Cardiac fibroblast (primary cell): ENCODE measurements at places on chromosomes 2 and 18.

GRCh38 chr2:221844212-221845020, 272.3 kb upstream of the EPHA4 start:
- no peak for DNase-seq

- no peak for DNase-seq
Observed at GRCh38 chr2:49236316-49236715, 82.0 kb upstream of the FSHR start.

DNA sequence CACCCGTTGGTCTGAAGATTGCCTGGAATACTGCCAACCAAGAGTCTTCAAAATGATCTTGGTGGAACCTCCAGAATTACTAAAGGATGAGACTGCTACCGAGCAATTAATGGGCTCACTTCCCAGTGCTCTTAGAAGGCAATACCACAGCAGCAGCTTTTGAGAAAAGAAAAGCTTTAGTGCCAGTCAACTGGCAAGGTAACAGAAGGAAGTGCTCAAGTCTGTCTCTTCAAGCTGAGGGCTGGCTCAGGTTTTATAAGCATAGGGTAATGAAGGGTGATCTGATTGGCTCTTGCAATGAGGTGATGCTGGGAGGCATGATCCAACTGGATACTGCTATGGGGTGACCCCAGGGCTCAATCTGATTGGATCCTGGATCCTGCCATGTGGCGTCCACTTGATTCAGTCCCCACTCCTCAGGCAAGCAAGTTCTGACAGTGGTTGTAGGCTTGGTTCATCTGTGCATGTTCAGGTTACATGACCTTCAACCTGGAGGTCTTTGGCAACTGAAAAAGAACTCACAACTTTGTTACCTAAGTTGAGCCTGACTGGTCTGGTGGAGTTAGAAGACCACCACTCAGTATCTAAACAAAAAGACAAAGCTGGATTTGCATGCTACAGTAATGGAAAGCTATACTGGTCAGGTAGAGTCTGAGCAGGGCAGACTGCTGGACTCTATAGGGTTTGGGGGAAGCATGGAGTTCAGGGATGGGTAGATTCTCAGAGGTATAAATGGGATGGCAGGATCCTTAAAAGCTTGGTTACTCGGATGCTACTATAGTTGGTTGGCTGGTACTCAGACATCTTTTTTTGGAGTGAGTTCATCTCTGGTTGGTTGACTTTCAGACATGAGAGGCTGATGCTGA, 14.0 kb upstream of the RIF1 start:
- DNase-seq, result no peak

DNA sequence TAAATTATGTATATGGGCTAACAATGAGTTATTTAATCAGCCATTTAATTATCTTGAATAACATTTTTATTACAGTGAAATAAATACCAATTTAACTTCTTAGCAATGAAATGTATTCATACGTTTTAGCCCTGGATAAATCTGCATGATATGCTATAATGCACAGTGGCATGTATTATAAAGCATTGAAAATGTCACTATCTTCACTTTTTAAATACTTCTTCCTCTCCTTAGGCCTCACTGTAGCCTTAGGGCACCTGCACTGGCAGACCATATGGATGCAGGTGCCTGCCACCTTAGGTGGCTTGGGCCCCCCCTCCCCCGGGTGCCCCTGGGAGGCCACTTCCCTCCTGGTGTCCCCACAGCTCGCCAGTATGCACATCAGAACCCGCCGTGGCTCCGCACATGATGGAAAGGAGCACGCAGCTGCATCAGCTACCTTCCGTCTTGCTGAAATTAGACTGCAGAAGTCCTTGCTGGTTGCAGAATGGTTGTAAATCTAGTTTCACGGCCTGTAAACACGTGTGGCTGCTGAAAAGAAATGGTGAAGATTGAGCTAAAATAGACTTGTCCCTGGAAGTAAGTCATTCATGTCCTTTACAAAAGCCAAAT, 56.7 kb downstream of the ADI1 start:
- DNase-seq, result no peak

- no peak for DNase-seq
Observed at GRCh38 chr2:97919858-97920257, 75.9 kb downstream of the TMEM131 start.

- DNase-seq, result peak; percentile 84
Observed at GRCh38 chr2:219155054-219155644, 5.5 kb downstream of the NHEJ1 start.

DNA sequence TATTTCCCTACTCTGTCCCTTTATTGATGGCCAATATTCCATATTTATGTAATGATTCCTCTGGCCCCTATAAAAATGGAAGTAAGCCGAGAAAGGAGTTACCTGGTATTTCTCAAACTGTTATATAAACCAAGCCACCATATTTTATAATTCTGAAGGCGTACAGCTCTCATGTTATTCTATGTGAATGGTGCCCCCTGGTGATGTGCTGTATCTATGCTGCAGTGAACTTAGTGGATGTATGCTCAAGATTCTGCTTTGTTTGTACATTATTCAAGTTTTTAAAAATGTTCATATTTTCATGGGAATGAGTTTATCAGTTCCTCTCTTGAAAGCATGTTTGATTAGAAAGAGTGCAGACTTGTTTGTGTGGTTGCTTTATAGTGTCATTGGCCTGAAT, 194.5 kb upstream of the LRRTM1 start:
- peak; percentile 74 for DNase-seq

GRCh38 chr2:11419781-11420180, 46.2 kb downstream of the E2F6 start:
- peak; percentile 31 for DNase-seq

DNA sequence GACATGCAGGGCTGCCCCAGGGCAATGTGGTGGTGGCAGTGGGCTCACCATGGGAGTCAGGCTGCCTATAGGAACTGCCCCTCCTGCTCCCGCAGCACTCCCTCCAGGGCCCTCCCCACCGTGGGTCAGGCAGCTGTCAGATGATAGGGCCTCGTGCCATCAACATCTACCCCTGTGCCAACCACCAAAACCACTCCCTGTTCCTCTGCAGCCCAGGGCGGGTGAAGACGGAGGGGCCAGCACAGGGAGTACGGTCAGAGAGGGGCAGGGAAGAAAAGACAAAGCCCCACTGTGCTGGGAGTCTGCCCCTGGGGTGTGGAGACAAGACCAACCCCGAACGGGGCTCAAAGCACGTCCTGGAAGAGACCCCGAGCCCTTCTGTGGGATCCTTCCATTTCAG, 97.4 kb downstream of the TNS1 start:
- no peak for DNase-seq

GRCh38 chr2:241617431-241618154, 19.4 kb downstream of the THAP4 start:
- peak; percentile 11 for DNase-seq

- no peak for DNase-seq
Observed at GRCh38 chr2:224831530-224831929, 115.4 kb upstream of the CCDC195 start.

- DNase-seq, result no peak
Observed at GRCh38 chr2:99414566-99414965, 75.3 kb downstream of the REV1 start.

GRCh38 chr2:218982586-218983262, 2.3 kb downstream of the FEV start:
- DNase-seq, result no peak

DNA sequence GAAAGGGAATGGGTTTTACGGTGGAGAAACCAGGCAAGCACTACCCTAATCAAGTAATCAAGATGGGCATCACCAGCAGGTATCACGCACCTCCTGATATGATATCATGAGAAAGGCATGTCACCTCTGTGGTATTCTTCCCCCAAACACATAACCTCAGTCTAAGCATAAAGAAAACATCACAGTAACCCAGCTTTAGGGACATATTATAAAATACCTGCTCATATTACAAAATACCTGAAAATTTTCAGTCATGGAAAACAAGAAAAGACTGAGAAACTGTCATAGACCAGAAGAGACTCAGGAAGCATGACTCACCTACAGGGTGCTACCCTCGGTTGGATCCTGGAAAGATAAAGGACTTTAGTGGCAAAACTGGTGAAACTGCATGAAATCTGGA, 30.5 kb downstream of the GCKR start:
- peak; percentile 17 for DNase-seq

- DNase-seq, result no peak
Observed at GRCh38 chr2:79892123-79892522, 379.3 kb downstream of the CTNNA2 start.

DNA sequence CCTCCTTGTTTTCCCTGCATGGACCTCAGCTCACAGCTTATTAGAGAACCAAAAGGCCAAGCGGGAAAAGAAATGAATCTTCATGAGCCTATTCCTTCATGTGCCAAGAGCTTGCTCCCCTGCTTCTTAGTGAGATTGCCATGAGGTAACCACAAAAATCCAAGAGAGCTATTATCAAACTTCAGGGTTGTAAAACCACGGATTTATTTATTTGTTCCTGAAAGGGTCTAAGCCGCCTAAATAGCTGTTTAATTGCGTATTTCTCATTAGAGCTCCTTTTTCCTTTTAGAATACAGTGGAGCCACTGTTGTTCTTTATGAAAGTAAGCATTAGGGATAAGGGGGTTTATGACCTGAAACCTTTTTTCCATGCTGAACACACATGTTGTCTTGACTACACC, 58.0 kb downstream of the SRD5A2 start:
- DNase-seq, result no peak

GRCh38 chr2:38737925-38738324, 13.2 kb downstream of the SRSF7 start:
- no peak for DNase-seq

GRCh38 chr18:72444798-72445155, 99.4 kb downstream of the CBLN2 start:
- DNase-seq, result no peak

DNA sequence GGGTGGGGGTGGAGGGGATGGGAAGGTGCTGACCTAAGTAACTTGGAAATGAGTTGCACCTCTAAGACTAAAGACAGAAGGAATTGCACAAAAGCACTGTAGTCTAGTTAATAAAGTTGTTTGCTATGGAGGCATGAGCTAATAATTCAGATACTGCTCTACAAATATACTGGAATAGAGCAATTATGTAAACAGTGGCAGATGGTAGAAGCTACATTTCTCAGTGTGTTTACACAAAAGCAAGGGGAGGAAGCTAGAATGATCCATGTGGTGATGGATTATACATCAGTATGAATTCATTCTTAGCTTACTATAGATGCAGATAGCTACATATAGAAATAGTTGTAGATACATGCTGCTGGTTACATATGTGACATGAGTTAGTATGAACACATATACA, 27.6 kb upstream of the UBE2F start:
- no peak for DNase-seq

DNA sequence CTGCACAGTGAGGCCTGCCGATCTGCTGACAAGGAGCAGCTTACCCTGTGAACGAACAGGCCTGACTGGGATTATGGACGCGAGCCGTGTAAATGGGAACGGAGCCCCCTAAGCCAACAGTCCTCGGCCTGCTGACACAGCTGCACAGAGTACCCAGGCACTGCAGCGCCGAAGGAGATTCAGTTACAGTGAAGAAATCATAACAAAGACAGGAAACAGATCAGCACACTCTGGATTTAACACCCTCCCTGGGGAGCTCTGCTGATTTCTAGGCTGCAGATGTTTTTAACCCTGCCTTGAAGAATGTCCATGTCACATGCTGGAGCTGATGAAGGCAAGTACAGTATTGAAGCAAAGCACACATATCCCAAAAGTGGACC, 43.4 kb downstream of the COLEC12 start:
- DNase-seq, result peak; percentile 94

DNA sequence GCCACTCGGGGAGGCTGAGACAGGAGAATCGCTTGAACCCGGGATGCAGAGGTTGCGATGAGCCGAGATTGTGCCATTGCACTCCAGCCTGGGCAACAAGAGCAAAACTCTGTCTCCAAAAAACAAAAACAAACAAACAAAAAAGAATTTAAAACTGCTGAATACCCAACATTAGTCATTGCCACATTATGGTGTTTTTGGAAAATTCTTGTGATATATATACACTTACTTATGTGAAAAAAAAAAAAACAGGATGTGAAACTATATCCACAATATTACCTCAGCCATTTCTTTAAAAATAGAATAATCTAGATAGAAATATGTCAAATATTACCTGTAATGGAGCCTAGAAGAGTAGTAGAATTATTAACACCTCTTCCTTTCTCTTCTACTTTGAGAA, 288.3 kb upstream of the FN1 start:
- DNase-seq, result no peak

GRCh38 chr2:28681606-28682005, 70.0 kb upstream of the PPP1CB start:
- peak; percentile 49 for DNase-seq

DNA sequence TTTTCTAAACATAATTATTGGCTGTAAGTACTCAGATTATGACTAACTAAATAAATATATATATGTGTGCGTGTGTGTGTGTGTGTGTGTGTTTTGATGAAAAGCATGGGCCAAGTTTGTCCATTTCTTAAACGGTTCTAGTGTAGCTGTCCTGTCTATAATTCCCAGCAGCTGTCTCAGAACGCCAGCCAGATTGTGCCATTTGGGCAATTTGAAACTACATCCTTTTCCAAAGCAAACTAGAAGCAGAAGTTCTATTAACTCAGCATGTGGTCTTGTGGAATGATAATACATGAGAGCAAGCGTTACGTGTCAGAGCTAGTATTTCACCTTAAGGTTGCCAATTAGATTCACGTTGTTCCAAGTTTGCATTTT, 1.7 kb downstream of the ARHGAP28 start:
- peak; percentile 78 for DNase-seq

GRCh38 chr18:10147752-10148151, 233.9 kb downstream of the VAPA start:
- DNase-seq, result no peak

DNA sequence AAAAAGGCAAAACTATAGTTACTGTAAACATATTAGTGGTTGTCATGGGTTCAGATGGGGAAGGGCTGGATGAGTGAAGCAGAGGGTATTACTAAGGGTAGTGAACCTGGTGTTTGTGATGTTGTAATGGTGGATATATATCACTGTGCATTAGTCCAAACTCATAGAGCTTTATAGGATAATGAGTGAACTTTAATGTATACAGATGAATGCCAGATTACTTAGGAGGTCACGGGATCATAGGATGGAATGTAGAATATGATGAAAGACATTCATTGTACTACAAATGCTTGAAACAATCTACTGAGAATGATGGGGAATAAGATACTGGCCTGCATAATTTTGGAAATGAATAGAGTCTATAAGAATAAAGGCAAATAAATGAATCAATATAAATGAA, 226.7 kb upstream of the ZNF804A start:
- DNase-seq, result no peak

DNA sequence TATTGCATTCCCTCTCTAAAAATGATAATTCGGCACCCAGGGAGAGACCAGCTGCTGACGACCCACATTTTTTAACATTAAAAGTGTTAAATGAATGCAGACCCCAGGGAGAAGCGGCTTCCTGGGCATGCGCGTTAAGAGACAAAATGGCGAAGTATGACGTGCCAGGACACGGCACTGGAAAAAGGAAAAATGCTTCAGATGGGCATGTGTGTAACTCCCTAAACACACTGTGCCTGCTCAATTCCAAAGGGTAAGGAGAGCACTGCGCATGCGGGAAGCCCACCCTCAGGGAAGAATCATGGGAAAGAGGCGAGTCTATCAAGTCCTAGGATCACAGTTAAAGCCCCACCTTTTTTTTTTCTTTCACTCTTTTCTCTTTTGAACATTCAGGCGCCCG, 58.1 kb downstream of the CYP26B1 start:
- DNase-seq, result no peak

- no peak for DNase-seq
Observed at GRCh38 chr2:24919506-24920097, 435 bp downstream of the ADCY3 start.

GRCh38 chr2:21468624-21469023, 344.9 kb downstream of the TDRD15 start:
- DNase-seq, result no peak
